ENCODE measurements at places on chromosomes 16 and 17. TPM values are rescaled to one million over a fixed set of nuclear protein-coding genes. Genes with fewer than 3 reads are reported as not detected.

Gene CCDC154
- total RNA-seq, result 3.6 TPM

Gene ODAD4
- 1.6 TPM for total RNA-seq

Gene KCNH4
- 0.06 TPM for total RNA-seq

Gene LRRC46
- total RNA-seq, result 1.1 TPM

Gene CDR2L
- 83.8 TPM for total RNA-seq

Gene HEATR9
- total RNA-seq, result 0.09 TPM

Gene PRRT2
- total RNA-seq, result 20.8 TPM

GRCh38 chr16:22292320-22292719, 4.9 kb upstream of the POLR3E start:
- no peak for DNase-seq

- DNase-seq, result no peak
Observed at GRCh38 chr16:26672206-26672605, 394.5 kb upstream of the C16orf82 start.

GRCh38 chr16:84277244-84277823, 17.3 kb upstream of the WFDC1 start:
- peak; percentile 73 for DNase-seq

DNA sequence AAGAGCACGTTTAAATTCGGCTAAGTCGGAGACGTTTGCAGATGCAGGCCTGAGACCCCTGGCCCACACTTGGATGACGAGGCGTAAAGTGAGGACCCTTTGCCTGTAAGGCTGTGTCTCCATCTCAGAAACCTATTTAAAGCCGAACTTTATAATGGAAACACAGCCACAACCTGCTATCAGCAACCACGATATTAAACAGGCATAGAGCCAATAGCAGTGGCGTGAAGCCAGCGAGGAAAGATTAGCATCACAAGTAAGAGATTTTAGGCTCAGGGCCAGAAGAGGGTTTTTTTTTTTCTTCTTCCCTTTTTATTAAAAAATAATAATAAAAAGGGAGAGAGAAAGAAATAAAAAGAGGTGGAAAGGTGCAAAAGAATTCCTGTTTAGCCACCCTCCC, 111.3 kb upstream of the NOL11 start:
- peak; percentile 74 for DNase-seq

DNA sequence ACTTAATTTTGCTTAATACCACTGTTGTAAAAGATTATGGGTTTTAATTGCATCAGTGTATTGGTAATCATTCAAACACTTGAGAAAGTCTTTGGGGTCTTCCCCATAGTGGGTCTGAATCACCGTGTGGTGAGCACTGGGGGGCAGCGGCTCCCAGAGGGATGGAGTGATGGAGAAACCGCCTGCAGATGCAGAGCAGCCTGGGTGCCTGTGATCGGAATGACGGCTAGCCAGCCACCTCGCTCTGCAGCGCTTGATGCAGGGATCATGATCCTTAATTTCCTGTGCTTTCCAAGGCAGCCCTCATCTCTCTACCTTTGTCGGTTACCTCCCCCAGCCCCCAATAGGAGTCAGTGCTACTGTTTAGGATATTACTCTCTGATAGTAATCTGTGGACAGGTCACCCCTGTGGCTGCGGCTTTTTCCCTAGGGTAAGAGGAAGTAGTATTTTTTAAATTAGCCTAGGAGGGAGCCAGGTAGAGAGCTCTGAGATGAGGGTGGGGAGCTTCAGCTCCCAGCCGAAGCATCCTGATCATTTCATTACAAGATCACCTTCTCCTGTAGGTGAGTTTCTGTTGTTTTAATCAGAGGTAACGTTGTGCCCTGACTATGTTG, 135.6 kb downstream of the MSI2 start:
- no peak for DNase-seq

DNA sequence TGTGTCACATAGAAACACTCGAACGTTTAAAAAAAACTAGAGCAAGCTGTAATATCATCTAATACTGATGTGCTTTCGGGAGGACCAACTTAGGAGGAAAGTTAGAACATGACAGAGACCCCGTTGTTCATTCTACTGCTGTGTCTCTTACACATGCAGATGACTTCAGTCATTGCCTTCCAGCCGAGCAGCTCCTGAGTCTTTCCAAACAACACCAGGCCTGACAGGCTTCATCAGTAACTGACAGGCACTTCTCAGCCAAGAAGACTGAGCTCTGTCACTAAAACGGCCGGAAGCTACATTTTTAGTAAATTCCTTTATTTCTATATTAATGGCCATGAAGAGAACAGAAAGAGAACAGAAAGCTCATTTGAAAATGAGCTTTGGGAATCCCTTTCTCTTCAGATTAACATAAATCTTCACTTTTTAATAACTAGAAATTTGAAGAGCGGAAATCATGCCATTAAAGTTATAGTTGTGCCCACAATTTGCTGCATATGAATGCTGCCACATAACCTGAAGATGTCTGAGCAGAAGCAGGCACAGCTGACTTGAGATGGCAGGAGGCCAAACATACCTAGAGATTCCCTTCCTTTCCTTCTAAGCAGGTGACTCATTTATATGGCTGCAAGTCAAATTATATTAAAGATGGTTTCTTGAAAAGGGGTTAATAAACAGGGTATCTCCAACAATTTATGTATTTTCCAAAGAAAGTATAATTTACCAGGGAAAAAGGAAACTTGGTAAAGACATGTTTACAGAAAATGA, 148.9 kb downstream of the ITFG1 start:
- no peak for DNase-seq

DNA sequence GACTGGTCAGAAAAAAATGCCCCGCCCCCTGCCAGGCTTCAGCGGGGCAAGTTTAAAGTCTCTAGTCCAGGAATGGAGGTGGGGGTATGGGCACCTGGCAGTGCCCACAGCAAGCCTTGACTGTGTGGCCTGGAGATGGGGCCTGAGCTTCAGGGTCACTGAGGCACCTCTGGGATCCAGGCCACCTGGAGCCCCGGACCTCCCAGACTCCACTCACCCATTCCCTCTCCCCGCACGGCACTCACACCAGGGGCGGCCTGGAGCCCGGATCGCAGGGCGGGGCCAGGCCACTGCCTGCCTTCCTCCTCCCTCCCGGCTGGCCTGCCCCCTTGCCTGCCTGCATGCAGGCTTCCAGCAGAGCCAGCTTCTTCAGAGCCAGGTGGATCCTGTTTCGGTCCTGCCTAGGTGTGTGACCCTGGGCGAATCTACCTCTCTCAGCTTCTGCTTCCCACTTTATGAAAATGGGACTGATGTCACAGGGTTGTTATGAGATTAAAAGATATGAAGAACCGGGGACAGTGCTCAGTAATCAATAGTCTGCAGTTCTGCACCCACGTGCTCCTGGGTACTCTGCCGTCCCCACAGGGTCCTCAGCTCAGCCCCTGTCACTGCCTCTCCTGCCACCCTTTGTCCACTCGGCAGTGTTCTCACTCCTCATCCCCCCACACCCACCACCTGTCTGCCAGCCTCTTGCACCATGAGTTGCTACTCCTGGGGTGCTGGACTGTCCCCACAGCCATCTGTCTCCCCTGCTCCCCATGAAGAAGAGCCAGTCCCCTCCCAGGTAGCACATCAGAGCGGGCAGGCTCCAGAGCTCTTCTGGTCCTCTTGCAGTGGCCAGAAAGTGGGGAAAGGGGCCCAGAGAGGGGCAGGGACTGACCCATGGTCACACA, 1.2 kb upstream of the TCAP start:
- DNase-seq, result no peak

- DNase-seq, result no peak
Observed at GRCh38 chr17:82221341-82221902, 7.4 kb upstream of the SLC16A3 start.

DNA sequence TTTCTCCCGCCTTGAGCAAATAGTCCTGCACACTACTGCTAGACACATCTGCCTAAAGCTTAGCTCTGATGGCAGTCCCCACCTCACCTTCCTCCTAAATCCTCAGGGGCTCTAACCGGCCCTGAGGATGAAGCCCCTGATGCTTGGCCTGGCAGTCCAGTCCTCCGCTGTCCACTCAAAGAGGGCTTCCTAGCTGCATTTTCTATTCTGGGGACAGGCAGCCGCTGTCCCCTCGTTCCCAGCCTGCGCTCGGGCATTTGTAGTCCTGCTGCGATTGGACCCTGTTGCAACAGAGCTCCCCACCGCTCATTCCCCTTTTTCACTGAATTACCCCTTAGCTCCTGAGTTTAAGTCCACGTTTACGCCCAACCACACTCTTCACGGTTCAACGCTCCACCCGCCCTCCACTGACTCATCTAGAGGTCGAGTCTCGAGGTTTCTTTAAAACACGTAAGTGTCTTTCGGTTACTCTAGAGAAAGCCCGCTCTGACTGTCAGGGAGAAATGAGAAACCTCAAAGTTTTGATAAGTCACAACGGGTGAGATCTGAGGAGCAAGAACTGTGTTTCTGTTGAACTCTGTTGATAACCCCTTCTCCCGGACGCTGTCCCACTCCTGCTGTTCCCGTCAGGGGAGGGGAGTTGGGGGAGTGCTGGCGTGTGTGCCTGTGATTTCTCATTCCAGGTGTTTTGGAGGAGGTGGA, 4.5 kb downstream of the CCR7 start:
- no peak for DNase-seq

DNA sequence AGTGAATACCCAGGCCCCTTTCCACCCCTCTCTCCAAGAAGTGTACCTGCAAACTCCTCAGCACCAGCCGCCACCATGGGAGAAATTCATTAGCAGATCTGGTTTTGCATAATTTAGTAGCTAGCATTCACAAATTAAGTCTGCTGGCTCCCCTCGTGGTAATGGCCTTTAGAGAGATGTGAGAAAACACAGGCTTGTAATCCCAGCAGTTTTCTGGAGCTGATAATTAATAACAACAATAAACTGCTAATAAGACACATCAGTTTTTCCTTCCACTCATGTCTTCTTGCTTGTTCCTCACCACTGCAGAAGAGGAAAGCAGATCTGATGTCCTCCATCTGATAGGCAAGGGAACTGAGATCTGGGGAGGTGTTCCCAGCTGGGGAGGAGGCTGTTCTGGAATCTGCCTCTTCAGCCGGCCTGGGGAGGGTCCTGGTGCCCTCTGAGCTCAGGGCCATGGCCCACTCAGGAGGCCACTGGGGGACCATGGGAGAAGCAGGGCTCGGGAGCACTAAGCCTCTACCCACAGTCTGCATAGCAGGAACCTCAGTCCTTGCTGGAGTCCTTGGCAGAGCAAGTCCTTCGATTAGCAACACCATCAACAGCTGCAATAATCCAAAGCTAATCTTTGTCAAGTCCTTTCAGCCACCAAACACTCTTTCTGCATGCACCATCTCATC, 74.2 kb upstream of the DNAJA2 start:
- DNase-seq, result no peak

- DNase-seq, result peak; percentile 81
Observed at GRCh38 chr17:78168242-78168902, at the start of gene SYNGR2. Gene SYNGR2, plus strand, starts transcription at chr17:78168581. Its CDS starts 36 bp downstream, at chr17:78168617.

DNA sequence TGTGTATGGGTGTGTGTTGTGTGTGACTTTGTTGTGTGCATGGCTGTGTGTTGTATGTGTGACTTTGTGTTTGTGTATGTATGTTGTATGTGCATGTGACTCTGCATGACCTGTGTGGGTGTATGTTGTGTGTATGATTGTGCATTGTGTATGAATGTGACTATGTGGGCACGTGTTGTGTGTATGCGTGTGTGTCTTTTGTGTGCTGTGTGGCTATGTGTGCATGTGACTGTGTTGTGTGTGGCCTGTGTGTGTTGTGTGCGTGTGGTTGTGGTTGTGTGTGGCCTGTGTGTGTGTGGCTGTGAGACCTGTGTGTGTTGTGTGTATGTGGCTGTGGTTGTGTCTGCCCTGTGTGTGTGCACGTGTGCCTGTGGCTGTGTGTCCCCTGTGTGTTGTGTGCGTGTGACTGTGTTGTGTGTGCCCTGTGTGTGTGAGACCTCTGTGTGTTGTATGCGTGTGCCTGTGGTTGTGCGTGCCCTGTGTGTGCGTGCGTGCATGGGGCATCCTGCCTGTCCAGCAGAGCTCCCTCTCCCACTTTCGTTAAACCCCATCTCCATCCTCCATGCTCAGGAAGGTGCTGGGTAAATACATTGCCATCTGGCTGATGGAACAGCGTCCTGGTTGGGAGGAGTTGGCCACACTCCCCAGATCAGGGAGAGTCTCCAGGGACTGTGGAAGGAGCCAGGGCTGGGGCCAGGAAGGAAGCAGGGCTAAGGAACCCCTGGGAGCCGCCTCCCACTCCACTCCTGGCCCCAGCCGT, 90.1 kb upstream of the GSE1 start:
- DNase-seq, result no peak

DNA sequence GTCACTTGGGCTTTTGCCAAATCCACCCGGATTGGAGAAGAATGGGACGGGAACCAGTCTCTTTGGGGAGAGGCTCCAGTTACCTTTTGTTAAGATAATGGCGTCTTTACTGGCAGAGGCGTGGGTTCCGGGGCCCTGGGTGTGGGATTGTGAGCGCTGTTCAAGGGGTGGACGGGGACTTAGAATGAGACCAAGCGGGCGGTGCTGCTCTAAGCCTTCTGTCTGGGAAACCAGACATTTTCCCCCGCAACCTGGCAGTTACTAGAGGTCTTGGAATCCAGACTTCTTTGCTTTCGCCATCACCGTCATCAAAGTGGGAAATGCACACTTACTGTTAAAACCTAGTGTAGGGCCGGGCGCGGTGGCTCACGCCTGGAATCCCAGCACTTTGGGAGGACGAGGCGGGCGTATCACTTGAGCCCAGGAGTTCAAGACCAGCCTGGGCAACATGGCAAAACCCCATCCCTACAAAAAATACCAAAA, 706 bp downstream of the TEN1 start:
- DNase-seq, result no peak

DNA sequence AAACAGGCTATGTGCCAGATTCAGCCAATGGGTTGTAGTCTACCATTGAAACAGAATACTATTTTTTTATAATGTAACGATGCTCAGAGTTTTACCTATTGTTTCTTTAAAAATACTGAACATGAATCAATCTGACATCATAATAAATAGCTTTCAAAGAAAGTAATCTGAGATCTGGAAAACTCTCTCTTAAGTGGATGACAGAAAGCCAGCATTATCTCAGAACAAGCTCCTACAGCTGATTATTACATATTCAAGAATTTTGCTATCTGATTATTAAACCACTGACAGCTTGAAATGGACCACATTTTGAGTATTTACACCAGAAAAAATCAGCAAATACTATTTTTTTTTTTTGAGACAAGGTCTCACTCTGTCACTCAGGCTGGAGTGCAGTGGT, 484.2 kb upstream of the SOX9 start:
- DNase-seq, result no peak

DNA sequence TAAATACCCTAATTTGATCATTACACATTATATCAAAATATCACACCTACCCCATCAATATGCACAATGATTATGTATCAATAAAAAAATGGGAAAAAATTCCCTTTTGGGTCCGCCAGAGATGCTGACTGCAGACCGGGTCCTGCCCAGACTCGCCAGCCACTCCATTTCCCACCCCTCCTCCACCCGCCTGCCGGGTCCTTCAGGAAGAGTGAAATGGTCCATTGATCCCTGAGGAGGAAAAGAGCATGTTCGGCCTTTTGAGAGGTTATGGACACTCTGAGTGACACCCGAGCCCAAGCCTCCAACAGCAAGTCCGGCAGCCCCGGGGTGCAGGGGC, 123.9 kb upstream of the ZFHX3 start:
- DNase-seq, result no peak

GRCh38 chr17:31323551-31323950, 2.1 kb upstream of the EVI2A start:
- DNase-seq, result no peak

GRCh38 chr17:41917192-41917591, 1.6 kb downstream of the ACLY start:
- peak; percentile 19 for DNase-seq

GRCh38 chr17:34366010-34366409, 3.0 kb upstream of the CCL1 start:
- DNase-seq, result no peak

All from mucosa of gallbladder (tissue), 1 donor.